NCI-H1930 (cell line): ENCODE measurements at places on chromosomes 13 and 19.

DNA sequence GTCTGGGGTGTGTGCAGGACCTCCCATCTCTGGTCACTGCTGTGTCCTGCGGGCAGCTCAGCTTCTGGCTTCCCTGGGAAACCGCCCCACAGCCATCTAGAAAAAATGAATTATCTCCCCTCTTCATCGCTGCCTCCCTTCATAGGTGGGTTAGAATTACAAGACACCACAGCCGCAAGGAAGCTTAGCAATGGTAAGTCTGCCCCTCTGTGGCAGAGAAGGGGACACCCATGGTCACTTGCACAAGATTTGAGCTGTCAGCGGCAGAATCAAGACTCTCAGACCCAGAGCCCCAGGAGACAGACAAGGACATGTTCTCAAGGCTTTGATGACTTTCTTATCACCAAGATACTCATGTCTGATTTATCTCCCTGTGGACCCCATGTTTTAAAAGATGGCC lies 110.8 kb upstream of the PABPC3 start:
- no peak for DNase-seq

DNA sequence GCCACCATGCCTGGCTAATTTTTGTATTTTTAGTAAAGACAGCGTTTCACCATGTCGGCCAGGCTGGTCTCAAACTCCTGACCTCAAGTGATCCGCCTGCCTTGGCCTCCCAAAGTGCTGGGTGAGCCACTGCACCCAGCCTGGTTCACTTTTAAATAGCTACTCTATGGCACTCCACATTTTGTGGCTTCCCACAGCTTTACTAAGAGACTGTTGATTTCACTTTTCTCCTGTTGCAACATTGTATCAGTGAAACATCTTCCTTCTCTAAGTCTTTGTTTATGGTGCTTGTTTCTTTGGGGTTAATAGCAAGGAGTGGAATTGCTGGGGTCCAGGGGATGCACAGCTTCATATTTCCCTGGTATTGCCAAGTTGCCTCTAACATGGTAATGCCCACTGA lies 12.3 kb downstream of the TMEM38A start:
- DNase-seq: no peak

GRCh38 chr19:30167206-30167868 lies 204.8 kb upstream of the ZNF536 start:
- no peak for DNase-seq

DNA sequence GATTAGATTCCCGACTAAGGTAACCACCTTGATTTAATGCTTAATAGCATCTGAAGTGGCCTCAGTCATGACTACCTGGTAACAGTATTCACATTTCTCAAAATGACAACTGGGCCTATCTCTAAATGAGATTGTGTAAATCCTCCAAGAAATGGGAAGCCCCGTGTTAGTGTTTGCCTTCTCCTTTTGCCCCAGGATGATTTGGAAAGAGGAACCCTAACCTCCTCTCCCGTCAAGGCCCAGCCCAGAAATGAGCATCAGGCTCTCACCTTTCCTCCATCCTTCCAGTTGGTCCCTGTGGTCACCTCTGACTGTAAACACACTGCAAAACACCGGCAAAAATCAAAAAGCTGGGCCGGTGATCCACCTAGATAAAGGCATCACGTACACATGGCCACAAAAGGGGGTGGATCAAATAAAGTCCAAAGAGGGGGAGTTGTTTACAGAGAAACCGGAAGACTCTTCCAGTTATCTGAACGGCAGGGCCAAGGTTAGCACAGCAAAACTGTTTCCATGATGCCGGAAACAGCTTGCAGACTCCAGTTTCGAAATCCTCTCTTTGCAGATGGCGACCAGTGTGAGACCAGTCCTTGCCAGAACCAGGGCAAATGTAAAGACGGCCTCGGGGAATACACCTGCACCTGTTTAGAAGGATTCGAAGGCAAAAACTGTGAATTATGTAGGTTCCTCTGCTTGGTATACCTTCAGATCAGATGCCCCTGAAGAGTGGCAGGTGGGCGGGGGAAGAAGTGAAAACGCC lies 16.4 kb downstream of the F10 start:
- no peak for DNase-seq

- no peak for DNase-seq
Measured at GRCh38 chr13:101880581-101880980, 428.1 kb downstream of the ITGBL1 start.

DNA sequence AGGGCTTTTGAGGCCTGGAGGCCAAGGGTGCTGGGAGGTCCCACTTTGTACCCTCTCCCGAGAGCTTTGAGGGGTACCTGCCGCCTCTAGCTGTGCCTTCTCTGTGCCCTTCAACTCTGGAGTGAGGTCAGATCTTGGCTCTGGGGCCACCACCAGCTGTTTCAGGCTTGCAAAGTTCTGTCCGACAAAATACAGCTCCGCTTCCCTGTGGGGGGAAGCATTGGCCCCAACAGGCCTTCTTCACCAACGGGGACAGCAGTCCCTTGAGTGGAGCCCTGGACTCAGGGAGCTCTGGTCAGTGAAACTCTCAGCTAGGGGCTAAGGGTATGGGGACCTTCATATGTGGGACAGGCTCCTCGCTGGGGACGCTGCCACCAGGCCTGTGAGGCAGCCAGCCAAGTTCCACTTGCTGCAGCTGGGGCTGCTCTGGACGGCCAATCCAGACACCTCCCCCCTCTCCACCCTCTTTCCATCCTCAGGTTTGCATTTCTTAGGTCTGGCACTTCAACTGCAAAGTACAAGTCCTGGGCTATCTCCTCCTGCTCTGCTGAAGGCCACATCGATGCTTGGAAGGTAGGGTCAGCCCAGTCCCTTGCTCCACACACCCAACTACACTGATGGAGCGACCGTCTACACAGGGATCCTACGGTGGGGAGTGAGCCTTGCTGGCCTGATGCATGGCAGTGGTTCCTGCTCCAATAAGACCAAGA lies 46.8 kb downstream of the C13orf46 start:
- DNase-seq: no peak

DNA sequence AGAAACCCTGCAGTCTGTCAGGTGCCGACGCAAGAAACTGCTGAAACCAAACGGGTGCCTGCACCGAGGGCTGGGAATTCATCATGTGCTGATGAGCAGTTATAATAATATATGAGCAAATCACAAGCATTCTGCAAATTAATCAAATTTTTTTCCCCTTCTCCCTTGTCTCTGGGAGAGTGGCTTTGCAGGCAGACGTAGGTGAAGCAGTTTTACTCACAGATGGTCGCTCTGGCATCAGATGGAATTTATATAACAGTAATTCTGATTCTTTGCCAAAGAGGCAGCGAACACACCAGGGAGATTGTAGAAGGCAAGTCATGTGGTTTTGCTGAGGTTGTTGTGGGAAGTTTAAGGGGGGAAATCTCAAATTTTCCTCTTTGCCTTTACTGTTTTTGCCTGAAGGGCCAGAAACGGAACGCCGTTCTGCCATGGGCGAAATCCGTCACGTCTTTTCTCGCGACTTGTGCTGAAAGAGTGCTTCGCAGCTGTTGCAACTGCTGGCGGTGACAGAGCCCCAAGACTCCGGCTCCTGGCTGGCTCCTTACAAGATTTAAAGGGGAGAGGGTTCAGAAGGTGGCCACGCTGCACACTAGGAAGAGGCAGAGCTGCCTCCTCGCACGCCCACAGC lies 320.1 kb downstream of the ZNF536 start:
- DNase-seq: no peak

- no peak for DNase-seq
Measured at GRCh38 chr13:72792640-72793039, 10.7 kb downstream of the PIBF1 start.

GRCh38 chr13:35830850-35831450 lies 300.2 kb downstream of the DCLK1 start:
- DNase-seq: no peak

GRCh38 chr13:30142486-30143211 lies 164.7 kb downstream of the KATNAL1 start:
- DNase-seq: no peak

GRCh38 chr19:47633517-47633916 lies 24.6 kb downstream of the BICRA start:
- no peak for DNase-seq

GRCh38 chr19:1168572-1169410 lies 5.3 kb downstream of the SBNO2 start:
- no peak for DNase-seq

GRCh38 chr13:45490068-45490467 lies 25.3 kb downstream of the COG3 start:
- DNase-seq: no peak

GRCh38 chr19:2149980-2150793 lies 1.2 kb downstream of the AP3D1 start:
- DNase-seq: no peak

- no peak for DNase-seq
Measured at GRCh38 chr19:2608602-2608922, 93.9 kb downstream of the GNG7 start.

- DNase-seq: no peak
Measured at GRCh38 chr13:22925881-22926747, 254.7 kb upstream of the SGCG start.

GRCh38 chr13:98216135-98216565 lies 39.1 kb upstream of the RNF113B start:
- DNase-seq: no peak

- DNase-seq: no peak
Measured at GRCh38 chr13:52652980-52653303, 306 bp downstream of the SUGT1 start.

- no peak for DNase-seq
Measured at GRCh38 chr19:1409204-1410005, 2.0 kb downstream of the DAZAP1 start.

GRCh38 chr13:83211301-83211700 lies 671.0 kb downstream of the SLITRK1 start:
- no peak for DNase-seq

- no peak for DNase-seq
Measured at GRCh38 chr13:44389876-44390275, 16.3 kb downstream of the SERP2 start.

GRCh38 chr19:31500197-31500830 lies 151.1 kb upstream of the TSHZ3 start:
- DNase-seq: no peak

- no peak for DNase-seq
Measured at GRCh38 chr13:65914716-65915115, 1315.4 kb downstream of the PCDH9 start.

DNA sequence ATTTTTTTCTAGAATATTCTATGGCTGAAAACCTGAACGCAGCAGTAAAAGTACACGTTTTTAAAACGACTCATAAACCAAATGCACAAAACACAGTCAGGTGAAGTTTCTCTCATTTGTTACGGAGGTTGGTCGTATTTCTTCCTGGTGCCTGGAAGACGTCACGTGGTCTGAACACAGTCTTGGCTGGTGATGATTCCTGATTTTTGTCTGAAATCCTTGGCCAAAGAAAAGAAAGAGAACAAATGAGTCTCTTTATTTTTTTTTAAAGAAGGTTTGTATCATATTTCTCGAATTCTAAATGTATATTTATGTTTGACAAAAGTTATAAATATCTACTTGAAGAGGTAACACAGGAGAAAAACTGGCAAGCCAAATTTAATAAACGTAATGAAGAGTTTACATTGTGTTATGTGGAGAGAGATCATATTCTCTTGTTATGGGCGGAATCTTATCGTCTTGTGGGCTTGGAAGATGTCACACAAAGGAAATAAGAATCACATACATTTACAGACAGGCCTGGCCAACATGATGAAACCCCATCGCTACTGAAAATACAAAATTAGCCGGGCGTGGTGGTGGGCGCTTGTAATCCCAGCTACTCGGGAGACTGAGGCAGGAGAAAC lies 10.0 kb upstream of the PNMA8A start:
- no peak for DNase-seq

GRCh38 chr13:29452773-29453616 lies 142.5 kb downstream of the SLC7A1 start:
- DNase-seq: no peak

- DNase-seq: no peak
Measured at GRCh38 chr19:44163789-44164188, 1.1 kb upstream of the ZNF226 start.

- DNase-seq: no peak
Measured at GRCh38 chr13:74194846-74195245, 60.6 kb upstream of the KLF12 start.

GRCh38 chr19:7743425-7743841 lies 3.9 kb downstream of the CD209 start:
- no peak for DNase-seq

DNA sequence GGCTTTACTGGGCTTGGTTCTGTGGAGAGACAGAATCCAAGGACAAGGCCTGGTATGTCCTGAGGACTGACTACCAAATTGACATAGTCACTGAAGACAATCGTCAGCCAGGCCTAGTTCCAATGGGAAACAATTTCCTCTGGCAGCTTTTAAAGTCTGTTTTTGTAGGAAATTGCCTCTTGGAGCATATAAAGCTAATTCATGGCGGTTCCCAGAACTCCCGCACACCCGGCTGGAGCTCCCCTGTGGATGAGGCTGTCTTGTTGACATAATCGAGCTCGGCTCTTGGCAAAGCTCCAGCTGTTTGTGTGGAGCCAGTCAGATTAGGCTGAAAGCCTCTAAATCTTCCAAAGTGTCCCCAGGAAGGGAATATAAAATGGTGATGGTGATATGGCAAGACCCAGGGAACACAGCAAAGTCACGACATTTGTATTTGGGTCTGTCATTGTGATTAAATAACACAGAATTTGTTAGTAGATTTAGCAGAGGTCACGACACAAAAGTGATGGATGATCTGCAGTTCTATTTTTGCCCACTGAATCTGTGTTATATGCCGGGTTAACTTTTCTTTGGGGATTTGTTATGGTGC lies 395.0 kb downstream of the PCDH9 start:
- DNase-seq: peak; percentile 6

- DNase-seq: no peak
Measured at GRCh38 chr13:24716011-24716410, 35.8 kb downstream of the ATP12A start.

DNA sequence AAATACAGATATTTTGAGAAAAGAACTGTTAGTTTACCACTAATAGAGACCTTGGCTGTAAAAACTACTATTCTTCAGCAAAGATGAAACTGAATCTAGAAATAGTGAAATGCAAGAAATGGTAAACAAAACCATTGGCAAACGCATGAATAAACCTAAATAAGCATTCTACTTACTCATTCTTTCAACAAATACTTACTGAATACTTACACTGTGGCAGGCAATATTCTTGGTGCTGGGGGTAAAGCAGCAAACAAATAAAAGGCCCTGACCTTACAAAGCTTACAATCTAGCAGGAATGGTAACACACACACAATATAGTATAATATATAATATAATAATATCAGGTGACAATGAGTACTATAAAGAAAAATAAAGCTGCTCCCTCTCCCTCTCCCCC lies 38.7 kb downstream of the KATNAL1 start:
- DNase-seq: no peak

DNA sequence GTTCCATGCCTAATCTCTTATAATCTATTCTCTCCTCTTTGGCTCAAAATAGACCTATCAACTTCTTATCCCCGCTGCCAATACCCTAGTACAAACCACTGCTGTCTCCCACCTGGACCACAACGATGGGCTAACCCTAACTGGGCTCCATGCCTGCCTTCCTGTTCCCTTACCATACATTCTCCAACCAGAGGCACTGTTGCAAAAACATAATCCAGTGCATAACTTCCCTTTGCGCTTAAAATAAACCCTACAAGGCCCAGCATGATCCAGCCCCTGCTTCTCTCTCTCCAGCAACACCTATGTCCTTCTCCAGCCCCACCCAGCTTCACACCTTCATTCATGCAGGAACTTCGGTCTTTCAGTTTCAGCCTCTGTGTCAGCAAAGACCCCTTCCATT lies 27.4 kb upstream of the CEBPA start:
- DNase-seq: no peak
